ENCODE measurements at places on chromosomes 6 and 20. TPM values are rescaled to one million over a fixed set of nuclear protein-coding genes. Genes with fewer than 3 reads are reported as not detected.

GRCh38 chr6:111487661-111488060 lies 4.6 kb upstream of the REV3L start:
- peak; percentile 78 for DNase-seq

- DNase-seq: no peak
Observed at GRCh38 chr6:63504777-63505384, 67.4 kb upstream of the LOC128125822 start.

GRCh38 chr20:43842126-43843020 lies 72.3 kb upstream of the TOX2 start:
- no peak for DNase-seq

DNA sequence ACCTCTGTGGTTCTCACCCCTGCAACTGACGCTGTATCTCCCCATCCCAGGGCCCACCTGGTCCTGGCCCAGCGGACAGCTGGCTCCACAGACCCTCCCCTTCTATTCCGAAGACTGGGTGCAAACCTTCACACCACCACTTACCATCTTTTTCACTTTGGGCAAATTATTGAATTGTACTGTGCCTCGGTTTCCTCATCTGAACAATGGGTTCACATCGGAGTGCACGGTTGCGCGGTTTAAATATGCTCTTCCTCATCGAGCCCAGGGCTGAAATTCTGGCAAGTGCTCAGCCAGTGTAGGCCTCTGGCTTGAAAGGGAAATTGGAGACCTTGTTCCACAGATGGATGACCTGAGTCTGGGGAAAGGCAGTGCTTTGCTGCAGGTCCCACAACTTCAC lies 2.9 kb upstream of the ARFGAP1 start:
- DNase-seq: no peak

ATG5 gene
- total RNA-seq: 31.0 TPM

Measured in fibroblast of the aortic adventitia (primary cell).